Activated naive CD8-positive, alpha-beta T cell treated with anti-CD3 and anti-CD28 coated beads, Interleukin-2, amount 50 U/mL, for 16 hours (primary cell): ENCODE measurements at places on chromosomes 1 and 21.

DNA sequence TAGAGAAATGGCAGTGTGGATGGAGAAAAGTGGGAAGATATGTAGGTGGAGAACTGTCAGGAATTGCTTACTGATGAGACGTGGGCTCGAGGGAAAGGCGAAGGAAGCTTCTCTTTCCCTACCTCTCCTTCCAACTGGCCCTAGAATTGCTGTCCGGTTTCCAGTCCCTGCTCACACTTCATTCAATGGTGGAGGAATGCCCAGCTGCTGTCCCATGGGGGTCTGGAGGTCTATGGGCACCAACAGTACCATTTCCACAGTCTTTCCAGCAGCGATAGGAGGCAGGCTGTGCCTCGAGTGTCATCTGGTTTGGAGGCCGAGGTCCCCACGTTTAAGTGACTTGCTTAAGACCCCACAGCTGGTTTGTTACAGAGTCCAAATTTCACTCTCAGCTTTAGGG, 31.5 kb upstream of the CD1D start:
- no peak for DNase-seq

DNA sequence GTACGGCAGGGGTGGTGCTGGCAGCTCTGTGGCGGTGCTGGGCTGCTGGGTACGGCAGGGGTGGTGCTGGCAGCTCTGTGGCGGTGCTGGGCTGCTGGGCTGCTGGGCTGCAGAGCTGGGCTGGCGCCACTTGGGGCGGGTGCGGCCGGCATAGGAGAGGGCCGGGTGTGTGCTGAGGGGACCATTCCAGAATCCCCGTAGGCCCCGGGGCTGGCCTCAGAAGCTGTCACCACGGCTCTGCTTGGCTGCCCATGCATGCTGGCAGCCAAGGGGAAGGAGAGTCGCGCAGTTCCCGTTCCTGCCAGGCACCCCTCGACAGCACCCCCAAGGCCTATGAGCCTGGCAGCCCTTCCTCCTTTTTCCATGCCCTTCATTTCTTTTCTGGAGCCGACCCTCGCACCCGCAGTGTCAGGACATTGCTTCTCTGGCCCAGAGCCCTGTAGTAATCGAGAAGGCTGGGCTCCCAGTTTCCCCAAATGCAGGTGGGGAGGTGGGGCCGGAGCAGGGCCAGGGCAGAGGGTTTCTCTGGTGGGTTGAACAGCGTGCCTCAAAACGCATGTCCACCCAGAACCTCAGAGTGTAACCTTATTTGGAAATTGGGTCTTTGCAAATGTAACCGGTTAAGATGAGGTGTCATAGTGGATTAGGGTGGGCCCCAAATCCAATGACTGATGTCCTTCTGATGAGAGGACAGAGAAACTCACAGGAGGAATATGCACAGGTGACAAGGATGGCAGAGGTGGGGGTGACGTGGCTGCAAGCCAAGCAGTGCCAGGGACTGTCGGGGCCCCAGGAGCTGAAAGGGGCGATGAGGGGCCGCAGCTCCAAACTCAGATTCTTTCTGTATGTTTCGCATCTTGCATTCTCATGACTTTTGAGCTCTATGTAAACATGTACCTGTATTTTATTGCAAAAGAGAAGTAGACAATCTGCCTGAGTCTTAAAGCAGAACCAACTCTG, 71.0 kb upstream of the ACTRT2 start:
- DNase-seq: no peak

GRCh38 chr1:183652547-183653461, at the start of gene APOBEC4:
APOBEC4 (minus strand) TSS chr1:183653316; CDS start chr1:183648781, 4,535 bp downstream.
- no peak for DNase-seq

GRCh38 chr1:73770109-73770905, 427.7 kb downstream of the LRRIQ3 start:
- DNase-seq: no peak

DNA sequence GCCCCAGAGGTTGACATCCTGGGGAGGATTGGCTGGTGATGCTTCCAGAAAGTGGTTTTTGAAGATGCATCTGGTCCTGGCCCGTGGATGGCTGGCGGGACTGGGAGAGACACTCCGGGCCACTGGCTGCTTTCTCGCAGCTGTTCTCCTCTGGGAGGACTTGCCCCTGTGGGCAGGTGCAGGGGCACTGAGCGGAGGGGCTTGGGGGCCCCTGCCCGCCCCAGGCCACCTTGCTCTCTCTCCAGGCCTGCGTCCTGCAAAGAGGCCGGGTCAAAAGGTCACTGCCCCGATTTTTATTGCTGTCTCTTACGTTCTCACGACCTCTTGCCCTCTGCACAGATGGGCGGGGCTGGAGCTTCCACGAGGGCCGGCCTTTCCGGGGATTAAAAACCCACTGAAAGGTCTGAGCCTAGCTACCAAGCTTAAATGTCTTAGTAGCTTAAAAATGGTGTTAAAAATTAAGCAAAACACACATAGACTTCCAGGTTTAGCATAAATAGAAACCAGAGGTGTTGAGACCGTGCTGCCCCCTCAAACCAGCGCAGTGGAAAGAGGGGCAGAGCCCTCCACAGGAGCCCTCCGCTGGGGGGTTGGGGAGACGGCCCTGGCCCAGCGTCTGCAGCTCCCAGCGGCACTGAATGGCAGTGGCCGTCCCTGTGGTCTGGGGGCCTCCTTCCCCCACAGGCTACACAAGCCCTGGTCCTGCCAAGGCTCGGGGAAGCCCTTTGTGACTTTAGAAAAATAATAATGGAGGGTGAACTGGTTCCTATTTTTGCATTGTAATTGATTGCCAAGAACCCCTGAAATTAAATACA, 43.9 kb downstream of the SKI start:
- DNase-seq: no peak

- DNase-seq: no peak
These were observed 717.3 kb downstream of the MATN1 start for GRCh38 chr1:30005972-30006619.

- no peak for DNase-seq
These were observed 55.9 kb downstream of the CDC7 start for GRCh38 chr1:91556556-91556955.

- DNase-seq: no peak
These were observed 109.1 kb upstream of the HOOK1 start for GRCh38 chr1:59705466-59706302.

DNA sequence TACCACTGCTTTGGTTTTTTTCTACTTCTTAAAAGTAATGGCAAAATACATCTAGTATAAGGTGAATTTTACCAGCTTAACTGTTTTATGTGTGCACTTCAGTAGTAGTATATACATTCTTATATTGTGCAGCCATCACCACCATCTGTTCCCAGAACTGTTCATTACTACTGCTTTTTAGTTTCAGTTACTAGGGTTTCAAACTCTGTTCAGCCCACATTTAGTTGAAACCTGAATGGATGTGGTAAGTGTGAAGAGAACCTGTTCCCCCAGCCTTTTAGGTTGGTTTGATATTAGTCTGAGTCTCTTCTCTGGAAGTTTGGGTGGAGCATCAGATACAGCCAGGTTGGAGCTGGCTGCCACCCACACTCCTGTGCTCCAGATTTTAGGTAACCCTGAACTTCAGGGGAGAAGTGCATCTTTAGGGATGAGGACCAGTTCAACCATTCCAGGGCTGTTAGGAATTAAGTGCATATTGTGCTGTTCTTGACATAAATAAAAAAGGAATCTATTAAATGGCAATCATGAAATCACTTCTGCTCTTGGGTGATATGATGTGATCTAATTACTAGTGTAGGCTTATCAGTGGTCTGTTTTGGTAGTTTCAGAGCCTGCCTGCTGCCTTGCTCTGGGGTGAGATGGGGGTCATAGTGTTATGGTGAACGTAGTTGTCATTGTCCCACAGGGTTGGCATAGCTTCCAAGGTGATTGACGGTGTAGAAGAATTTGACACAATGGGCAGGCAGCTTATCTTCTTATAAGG, 32.1 kb downstream of the URB2 start:
- DNase-seq: no peak

DNA sequence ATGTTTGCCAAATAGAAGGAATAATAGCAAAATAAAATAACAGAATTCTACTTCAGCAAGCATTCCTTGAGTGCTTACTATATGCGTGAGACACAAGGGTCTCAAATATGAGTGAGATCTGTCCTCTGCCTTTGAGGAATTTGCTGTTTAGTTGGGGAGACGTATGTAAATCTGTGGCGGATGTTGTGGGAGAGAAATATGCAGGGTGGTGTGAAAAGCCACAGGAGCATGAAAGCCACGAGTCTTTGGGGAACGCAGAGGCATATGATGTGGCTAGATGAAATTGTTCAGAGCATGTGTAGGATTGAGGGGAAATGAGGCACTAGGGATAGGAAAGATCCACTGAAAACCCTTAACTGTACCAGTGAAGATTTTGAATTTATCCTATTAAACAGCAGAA, 244.4 kb downstream of the PBX1 start:
- DNase-seq: no peak

GRCh38 chr1:96482616-96483015, 239.0 kb upstream of the PTBP2 start:
- DNase-seq: no peak

DNA sequence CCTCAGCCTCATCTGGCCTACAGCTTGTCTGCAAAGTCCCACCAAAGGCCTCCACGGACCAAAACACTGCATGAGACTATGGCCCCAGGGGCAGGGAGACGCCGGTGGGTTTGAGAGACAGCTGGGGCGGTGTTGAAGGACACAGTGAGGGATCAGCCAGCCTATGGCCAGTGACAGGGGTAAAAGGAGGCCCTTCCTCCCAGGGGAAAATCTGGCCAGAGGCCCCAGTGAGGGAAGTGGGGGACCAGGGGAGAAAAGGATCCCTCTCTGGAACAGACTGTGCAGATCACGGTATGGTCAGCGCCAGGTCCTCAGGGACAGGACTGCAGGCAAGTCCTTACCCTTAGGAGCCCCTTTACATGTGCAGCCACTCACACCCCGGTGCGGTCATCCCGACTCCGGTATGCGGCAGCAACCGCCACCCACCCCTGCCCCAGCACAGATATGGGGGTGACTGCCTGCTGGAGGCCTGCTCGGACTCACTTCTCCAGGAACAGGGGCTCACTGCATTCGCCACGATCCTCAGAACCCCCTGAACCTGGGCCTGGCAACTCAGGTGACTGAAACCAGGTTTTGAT, 1.3 kb downstream of the CERS2 start:
- no peak for DNase-seq

DNA sequence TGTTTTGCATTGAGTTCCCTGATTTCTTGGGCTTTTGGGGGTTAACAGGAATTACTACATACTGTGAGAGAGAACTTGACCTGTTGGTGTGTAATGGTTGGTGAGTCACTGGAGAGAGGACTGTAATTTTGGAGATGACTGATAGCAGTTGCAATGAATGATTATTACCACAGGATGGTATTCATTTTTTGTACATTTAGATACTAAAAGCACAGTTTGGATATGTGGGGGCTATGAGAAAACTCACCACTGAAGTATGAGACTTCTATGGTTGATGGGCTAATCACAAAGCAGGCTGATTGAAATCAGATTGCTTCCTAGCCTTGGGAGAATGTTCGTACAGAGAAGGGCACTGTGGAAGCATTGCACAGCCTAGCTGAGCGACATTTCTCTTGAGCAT, 1571.3 kb upstream of the PRMT6 start:
- DNase-seq: no peak

DNA sequence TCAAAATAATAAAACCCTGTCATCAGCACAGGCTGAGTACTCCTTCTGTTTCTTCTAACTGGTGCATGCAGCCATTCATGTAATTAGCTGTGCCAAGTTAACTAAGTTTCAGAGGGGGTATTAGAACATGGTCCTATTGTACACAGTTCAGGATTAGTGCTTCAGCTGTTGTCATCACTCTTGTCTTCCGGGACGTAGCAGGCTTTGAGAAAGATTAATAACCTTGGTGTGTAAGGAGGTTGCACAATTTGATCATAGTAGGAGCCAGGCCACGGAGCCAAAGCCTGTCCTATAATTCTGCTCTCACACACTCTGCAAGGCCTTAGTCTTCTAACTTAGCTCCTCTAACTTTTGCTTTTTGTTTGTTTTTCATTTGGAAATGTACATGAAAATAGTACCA, 44.7 kb downstream of the PTGFRN start:
- no peak for DNase-seq

DNA sequence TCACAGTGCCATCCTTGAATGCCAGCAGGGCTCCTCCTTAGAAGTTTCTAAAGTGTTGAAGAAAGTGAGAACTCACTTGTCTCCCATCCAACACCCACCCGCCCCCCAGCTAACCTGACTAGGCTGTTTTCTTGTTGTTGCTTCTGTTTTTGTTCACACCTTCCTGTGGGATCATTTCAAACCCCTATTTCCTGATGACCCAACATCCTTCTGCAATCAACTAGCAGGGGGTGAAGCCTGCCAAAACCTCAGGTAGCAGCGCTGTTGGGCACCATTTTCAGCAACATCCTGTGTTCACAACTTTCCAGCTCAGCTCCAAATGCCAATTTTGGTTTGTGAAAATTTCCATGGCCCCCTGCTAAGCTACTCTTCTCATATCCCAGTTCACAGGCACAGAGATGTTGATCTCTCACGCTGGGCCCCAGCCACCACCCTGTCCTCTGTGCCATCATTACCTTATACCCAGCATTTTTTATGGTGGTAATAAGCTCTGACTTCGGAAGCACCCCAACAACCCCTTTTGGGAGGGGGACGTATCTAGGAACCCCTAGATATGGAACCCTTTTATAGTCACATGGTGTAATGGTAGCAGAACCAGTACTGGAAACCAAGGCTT, 41.4 kb downstream of the CDC7 start:
- no peak for DNase-seq

DNA sequence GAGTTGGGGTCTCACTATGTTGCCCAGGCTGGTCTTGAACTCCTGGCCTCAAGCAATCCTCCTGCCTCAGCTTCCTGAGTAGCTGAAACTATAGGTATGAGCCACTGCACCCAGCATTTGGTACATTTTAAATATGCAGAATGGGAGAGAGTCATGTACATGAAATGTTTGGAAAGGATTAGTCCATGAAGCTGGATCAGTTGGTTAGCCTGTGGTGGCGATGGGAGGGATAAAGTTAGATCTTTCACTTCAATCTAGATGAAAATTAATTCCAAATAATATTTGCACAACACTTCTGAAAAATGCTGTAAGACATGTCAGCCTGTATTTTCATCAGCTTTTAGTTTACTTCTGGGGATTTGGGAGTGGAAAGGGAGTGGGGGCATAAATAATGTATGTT, 188.9 kb downstream of the HUNK start:
- no peak for DNase-seq

DNA sequence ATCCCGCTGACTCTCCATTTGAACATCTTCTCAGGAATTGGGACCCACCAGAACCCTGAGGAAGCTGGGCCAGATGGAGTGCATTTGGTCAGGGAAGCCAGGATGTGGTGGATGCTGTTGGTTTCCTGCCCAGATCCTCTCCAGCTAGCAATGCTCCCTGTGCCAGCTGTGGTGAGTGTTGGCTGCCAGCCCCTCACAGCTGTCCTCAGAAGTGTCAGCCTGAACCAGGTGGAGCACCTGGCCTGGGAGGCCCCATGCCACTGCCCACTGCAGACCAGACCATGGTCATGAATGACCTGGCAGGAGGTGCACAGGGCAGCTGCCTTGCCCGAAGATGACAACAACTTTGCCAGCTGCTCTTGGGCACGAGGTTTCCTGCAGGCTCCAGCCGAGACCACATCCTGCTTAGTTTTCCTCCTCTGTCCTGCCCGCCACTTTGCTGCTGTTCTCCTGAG, 54.4 kb downstream of the PRSS38 start:
- no peak for DNase-seq
